Fibroblast of skin of abdomen (primary cell): ENCODE measurements at places on chromosomes 5 and 9.

DNA sequence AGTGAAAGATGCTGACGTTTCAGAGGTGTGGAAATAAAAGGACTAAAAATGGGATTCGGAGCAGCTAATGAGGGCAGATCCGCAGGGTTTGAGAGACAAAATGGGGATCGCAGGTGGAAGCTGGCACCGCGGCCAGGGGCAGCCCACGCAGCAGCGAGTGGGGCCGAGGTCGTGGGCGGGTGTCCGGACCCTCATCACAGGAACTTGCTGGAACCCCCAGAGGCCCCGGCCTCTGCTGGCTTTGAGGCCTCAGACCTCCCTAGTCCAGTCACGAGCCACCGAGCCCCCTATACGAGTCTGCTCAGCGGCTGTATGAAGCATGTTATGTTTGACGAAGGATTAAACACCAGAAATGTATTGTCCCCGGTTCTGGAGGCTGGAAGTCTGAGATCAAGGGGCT lies 45.8 kb upstream of the FCN1 start:
- no peak for DNase-seq

GRCh38 chr5:6274846-6275543 lies 103.4 kb downstream of the MED10 start:
- no peak for DNase-seq

- no peak for DNase-seq
Observed at GRCh38 chr9:69469136-69469535, 144.1 kb downstream of the ENTREP1 start.

GRCh38 chr5:76638479-76638878 lies 15.3 kb upstream of the F2RL2 start:
- DNase-seq = no peak

GRCh38 chr9:77907585-77907984 lies 124.0 kb downstream of the GNAQ start:
- DNase-seq = no peak

DNA sequence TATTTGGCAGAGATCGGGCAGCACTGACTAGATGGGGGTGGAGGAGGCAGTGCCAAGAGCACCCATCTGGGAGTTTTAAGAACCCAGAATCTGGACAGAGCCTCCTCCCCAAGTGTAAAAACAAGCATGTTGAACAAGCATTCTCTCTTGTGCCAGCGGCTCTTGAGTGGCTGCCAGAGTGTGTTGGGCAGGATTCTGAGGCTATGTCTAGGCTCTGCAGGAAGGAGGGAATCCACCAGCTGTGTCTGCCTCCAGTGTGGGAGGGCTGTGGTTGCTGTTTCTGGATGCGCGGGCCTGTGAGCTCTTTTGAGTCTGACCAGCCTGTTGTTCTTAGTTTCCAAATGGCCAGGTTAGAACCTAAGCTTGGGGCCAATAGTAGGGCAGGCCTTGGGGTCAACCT lies 39.8 kb downstream of the HMCN2 start:
- no peak for DNase-seq

DNA sequence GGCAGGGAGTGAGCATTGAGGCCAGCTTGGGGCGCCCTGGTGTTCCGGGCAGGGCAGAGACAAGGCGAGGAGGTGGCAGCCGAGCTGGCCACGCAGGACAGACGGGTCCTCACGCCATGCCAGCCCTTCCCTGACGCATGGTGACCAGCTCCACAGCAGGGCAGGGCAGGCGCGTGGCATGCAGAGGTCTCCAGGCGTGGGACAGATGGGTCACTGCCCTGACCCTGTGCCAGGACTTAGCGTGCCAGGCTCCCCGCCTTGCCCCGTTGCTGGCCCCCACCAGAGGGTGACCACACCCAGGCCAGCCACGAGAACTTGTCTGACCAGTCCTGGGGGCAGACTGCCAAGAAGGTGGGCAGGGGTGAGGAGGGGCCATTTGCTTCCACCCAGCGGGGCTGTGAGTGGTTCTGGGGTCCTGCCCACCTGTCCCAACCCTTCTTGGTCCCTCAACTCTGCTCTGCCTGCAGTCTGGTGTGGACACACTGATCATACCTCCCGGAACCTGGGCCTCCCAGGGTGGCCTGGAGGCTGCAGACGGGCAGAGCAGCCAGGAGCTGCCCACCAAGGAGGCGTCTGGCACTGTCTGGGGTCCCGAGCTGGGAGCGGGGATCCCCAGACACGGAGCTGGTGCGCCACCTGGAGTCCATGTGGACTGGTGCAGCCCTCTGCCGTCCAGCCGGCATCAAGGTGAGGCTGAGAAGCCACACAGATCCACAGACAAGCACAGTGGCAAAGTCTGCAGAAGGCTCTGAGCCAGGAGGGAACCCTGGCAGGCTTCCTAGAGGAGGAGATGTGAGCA lies at the start of gene RNF224:
RNF224 (plus strand) TSS at position 449 of the 799 bp plus-strand sequence. CDS start 834 bp downstream, outside the sequence.
- DNase-seq = peak; percentile 63

GRCh38 chr5:141003031-141003430 lies 36.8 kb downstream of the PCDHAC2 start:
- no peak for DNase-seq

- DNase-seq = no peak
Observed at GRCh38 chr5:119269061-119269944, 86.5 kb upstream of the TNFAIP8 start.

DNA sequence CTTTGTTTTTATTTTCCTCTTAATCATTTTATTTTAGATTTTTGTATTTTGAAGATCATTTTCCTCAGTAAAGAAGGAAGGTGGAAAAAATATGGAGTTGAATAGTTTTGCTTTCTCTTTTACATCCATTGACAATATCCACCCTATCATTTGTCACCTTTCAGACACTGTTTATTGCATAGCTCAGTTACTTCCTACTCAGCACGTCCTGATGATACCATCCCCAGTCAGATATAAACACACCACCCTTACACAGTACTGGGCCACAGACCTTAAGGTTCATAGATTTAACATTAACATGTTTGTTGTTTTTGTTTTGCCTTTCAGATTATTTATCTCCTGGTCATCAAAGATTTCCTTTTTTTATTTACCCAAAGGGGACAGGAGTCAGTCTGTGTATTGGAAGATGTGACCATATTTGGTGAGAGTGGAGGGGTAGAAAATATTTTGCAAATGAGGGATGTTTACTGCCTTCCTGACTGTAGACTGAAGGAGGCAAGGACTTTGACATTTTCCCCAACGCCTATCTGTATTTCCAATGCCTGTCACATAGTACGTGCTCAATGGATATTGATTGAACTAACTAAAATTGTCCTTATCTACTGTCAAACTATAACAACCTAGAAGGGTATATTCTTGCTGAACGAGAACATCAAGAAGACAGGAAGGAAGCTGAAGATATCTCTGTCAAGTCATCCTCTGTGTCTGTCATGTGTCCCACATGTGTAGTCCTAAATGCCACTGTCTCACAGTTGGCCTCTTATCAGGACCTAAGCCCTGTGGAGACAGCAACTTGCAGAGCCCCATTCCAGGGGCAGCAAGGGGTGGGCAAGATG lies 15.6 kb downstream of the STX17 start:
- no peak for DNase-seq

DNA sequence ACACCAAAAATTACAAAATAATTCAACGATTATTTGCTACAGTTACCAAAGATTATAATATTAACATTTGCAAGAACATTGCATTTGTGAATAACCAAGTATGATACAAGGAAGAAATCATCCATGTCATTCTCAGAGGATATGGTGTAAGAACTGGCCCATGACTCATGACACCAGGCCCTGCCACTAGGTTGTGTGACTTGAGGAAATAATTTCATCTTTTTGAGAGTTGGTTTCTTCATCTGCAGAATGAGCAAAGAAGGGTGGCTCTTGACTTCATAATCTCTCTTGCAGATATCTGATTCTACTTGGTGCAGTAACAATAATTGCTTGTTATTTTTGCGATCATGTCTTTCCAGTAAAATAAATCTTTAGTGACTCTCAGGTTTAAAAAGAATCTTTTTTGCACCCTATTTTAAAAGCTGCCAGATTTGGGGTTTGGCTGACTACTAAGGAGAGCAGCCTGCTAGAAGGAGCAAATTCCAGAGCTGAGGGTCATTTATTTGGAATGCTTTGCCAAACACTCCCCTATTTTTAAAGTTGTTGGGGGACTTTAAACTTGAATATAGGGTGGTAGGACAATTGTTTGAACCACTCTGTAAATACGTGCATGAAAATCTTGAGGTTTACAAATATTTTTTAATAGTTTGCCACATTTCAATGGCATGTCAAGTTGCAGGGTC lies 23.5 kb downstream of the ITGA1 start:
- peak; percentile 57 for DNase-seq

GRCh38 chr9:95399261-95399660 lies 81.8 kb upstream of the FANCC start:
- no peak for DNase-seq

- peak; percentile 68 for DNase-seq
Observed at GRCh38 chr9:34675048-34675714, 12.7 kb upstream of the CCL27 start.

- peak; percentile 8 for DNase-seq
Observed at GRCh38 chr5:39148983-39149534, 70.3 kb downstream of the FYB1 start.

DNA sequence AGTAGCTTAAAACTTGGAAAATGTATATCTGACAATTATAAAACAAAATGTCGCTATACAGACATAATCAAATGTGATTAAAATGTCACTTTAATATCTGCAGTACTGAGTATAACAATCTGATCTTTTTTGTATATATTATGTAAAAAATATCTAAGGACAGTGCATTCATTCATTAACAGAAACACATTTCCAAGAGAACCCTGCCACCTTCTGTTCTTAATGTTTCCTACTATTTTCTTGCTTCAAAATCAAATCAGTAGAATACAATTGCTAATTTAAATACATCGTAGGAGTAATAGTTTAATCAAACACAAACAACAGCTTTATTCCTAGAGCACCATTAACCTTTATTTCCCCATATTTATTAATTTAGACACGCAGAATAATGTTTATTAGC lies 142.6 kb upstream of the ST8SIA4 start:
- no peak for DNase-seq

- peak; percentile 71 for DNase-seq
Observed at GRCh38 chr5:91288118-91288916, 94.8 kb downstream of the ARRDC3 start.

GRCh38 chr5:109038209-109038840 lies 290.6 kb downstream of the FER start:
- peak; percentile 21 for DNase-seq

DNA sequence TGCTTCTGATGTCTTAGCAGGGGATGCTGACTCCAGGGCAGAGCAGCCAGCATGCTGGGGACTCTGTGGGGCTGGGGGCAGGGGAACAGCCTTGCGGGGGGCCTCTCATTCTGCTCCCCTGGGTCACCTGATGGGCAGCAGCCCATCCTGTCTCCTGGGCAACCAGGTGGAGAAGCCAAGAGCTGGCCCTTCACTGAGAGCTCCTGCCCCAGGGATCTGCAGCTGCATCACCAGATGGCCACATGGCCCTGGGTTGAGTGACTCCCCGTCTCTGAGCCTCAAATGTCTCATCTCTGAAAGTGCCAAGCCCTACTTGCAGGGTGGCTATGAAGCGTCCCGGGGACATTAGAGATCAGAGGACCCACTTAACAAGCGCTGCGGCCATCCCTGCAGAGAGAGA lies 49.1 kb downstream of the LRSAM1 start:
- no peak for DNase-seq

DNA sequence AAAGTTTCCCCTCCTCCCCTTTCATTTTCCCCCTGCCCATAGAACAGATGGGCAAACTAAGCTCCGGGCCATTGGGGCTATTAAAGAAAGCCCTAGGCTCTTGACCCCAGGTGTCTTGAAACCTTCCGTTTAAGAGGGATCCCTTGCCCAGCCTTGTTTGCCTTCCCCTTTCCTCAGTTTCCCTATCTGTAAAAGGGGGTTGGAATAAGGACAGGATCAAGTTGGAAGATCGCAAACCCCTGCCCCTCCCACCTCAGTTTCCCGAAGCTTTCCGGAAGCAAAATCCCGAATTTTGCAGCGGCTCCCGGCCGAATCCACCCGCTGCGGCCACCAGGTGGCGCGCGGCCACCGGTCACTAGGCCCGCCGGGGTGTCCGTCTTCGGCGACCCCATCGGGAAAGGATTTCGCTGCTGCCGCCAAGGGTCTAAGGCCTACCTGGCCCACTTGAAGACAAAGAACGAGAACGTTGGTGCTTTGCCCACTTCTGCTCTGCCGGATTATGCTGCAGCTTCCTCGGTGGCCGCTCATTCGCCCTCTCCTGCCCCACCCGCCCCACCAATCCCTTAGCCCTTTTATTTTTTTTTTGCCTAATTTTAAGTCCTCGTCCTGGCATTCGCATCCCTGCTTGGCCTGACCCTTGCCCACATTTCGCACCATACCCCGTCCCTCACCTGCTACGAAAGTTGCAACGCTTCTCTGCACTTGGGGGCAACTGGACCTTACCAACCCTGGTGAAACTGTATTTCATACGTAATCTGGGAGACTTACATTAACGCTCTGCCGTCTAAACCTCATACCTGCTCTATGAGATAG lies 962 bp upstream of the NR6A1 start:
- peak; percentile 65 for DNase-seq

GRCh38 chr9:79664375-79664831 lies 92.6 kb downstream of the TLE4 start:
- DNase-seq = no peak

- no peak for DNase-seq
Observed at GRCh38 chr5:57166276-57166675, 7.6 kb upstream of the GPBP1 start.

- DNase-seq = no peak
Observed at GRCh38 chr5:38077652-38078051, 180.7 kb upstream of the EGFLAM start.

- DNase-seq = peak; percentile 88
Observed at GRCh38 chr9:109001275-109001676, 12.0 kb downstream of the CTNNAL1 start.

DNA sequence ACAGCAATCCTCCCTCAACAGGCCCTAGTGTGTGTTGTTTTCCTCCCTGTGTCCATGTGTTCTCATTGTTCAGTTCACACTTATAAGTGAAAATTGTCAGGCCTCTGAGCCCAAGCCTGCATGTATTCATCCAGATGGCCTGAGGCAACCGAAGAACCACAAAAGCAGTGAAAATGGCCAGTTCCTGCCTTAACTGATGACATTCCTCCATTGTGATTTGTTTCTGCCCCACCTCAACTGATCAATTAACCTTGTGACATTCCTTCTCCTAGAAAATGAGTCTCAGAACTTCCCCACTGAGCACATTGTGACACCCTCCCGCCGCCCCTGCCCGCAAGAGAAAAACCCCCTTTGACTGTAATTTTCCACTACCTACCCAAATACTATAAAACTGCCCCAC lies 17.4 kb upstream of the TRPC7 start:
- no peak for DNase-seq

GRCh38 chr5:124678468-124678867 lies 68.0 kb downstream of the ZNF608 start:
- DNase-seq = no peak

DNA sequence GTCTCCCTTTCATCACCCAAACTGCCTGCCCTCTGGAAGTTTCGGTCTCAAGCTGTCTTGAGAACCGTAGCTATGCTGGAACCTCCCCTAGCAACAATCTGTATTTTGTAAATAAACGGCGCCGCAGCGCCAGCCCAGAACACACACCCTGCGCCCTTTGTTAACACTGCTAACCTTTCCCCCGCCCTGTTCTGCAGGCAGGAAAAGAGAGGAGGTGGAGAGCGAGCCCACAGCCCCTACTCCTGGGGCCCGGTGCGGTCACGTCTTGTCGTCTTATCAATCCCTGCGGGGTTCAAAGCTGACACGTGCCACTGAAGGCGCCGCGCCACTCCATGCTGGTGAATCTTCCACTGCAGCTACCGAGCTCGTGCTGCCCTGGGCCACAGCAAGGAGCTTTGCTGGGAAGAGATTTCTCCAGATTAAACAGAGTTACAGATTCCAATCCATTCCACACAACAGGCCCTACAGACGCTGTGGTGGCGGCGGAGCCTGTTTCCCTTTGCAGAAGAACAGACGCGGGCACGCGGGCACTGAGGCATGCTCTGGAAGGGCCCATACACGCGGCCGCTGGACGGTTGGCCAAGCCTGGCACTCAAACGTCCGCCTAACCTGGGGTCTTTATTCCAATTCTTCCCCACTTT lies 25.3 kb downstream of the ZDHHC11B start:
- DNase-seq = no peak
